Effector CD4-positive, alpha-beta T cell (primary cell): ENCODE measurements at places on chromosomes 11 and 22.

DNA sequence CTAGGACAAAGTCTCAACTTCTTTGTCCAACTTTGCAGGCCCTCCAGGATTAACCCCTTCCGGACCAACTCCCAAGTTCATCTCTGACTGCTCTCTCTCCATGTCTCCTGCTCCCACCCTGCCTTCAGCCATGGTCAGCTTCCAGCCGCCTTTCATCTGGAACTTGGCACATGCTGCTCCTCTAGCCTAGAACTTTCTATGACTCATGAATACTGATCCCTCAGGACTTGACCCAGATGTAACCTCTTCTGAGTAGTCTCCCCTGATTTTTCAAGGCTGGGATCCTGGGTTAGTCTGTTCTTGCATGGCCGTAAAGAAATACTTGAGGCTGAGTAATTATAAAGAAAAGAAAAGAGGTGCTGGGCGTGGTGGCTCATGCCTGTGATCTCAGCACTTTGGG, 5.2 kb upstream of the SLC15A3 start:
- DNase-seq, result no peak

DNA sequence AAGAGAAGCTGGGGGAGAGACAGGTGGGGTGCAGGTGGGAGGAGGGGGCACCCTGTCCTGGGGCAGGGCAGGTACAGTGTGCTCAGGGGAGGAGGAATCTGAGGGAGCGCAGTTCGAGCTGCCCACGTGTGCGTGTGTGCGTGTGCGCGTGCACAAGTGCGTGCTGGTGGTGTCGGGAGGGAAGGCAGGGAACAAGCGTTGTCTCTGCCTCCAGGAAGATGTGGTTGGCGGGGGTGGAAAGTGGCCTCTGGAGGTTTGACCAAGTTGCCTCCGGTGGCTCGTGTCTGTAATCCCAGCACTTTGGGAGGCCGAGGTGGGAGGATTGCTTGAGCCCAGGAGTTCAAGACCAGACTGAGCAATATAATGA, 49.9 kb upstream of the THY1 start:
- no peak for DNase-seq

- DNase-seq, result no peak
Observed at GRCh38 chr11:20616920-20617319, 17.5 kb downstream of the SLC6A5 start.

DNA sequence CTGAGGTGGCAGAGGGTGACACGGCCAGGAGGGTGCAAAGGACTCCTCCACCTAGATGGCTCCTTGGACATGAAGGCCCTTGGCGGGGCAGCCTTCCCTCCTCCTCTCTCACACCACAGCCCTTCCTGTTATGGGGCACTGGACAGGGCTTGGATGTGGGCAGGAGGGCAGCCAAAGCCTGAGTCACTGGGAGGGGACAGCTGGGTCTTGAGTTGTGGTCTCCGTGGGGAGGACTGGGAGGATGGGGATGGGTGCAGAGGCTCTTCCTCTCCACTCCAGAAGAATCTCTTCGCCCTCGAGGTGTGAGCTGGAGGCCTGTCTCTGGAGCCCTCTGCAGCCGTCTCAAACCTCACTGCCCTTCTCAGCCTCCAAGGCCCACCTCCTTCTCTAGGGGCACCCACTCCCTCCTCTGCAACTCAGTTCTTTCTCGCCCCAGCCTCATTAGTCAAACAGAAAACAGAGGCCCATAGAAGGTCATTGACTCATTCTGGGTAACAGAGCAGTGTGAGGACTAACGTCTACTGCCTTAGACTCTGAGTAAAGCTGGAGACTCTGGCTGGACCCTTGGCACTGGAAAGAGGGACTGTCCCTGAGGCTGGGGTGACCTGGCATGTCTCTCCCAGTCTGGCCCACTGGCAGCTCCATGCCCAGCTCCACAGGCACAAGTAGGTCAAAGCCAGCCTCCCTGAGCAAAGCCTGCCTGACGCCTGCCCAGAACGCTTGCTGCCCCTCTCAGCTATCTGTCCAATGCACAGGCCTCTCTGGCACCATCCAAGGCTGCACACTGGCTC, 47.5 kb upstream of the CDON start:
- DNase-seq, result no peak

DNA sequence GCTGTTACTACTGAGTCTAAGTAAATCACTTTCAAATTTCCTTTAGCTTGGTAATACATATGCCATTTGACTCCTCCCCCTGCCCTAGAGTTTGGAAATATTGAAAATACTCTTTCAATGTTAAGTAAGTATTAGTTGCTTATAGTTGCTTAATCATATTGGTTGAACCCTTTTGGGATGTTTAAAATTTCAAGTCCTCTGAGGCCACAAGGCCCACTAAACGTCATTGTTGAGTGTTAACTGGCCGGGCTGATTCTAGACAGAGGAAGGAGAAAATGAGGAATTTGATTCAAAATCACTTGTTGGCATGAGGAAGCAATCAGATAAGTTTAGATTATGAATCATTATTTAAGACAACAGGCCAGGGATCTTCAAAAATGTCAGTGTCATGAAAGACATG, 8.5 kb downstream of the NAV2 start:
- no peak for DNase-seq

DNA sequence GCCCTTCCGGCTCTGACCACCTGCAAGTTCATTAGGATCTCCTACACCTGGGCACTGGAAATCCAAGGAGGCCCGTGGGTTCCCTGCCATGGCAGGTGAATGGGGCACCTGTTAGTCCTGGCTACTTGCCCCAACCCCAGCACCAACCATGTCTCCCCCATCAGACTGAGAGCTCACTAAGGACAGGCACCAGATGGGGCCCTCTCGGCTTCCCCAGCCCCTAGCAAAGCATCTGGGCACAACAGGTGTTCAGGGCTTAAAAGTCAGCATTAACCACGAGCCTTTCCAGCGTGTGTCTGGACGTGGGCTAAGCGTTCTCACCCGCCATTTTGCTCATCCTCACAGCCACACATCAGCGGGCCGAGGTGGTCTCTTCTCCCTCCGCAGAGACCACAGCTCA, 2.2 kb downstream of the SULT4A1 start:
- DNase-seq, result no peak

DNA sequence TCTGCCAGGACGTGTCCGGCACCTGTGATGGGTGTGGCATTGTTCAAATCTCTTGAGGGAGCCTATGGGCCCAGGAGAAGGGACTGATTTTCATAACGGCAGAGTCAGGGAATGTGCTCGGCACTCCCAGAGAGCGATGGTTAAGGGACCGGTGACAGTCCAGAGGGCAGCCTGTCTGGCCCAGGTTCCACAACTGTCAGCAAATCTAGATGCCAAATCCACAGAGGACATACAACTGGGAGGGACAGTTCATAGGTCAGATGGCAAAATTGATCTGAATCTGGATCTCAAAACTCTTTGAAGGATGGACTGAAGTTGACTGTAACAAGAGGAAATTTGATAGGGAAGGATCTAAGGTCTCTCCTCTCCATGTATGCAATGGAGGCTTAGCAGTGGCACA, 7.5 kb downstream of the SEC14L2 start:
- DNase-seq, result no peak
